NCI-H1417 (cell line): ENCODE measurements at places on chromosomes 1 and 21.

- no peak for DNase-seq
Observed at GRCh38 chr1:47769295-47769694, 227.9 kb downstream of the TRABD2B start.

DNA sequence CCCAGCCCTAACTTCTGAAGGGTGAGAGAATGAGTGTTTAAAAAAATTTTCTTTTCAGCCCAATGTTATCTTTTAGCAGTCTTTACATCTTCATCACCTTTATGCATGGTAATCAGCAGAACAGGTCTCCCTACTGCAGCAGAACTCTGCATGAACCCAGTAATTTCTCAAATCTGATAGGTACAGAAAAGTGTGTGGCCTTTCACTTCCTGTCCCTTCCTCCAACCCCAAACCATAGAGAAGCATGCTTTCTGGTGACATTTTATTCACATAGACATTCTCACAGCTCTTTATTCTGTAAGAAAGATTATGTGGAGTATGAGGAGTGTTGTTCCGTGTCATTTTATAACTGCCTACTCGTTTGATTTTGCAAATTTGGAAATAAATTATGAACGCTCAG is 68.6 kb downstream of the RPAP2 start:
- no peak for DNase-seq

- DNase-seq = no peak
Observed at GRCh38 chr1:110428946-110429345, 21.5 kb upstream of the LAMTOR5 start.

- no peak for DNase-seq
Observed at GRCh38 chr1:192756314-192756713, 52.5 kb upstream of the RGS2 start.

- no peak for DNase-seq
Observed at GRCh38 chr21:43985690-43986251, 26.3 kb upstream of the TRAPPC10 start.

- DNase-seq = no peak
Observed at GRCh38 chr1:35745124-35745730, 24.6 kb downstream of the CLSPN start.

DNA sequence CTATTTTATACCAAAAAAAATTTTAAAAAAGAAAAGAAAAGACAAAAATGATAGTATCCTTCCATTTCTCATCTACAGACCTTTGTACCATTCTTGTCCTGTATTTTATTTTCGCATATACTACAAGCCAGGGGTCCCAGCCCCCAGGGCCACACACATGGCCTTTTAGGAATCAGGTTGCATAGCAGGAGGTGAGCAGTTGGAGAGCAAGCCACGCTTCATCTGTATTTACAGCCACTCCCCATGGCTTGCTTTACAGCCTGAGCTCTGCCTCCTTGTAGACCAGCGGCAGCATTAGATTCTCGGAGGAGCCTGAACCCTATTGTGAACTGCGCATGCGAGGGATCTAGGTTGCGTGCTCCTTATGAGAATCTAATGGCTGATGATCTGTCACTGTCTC is 39.8 kb downstream of the RASSF5 start:
- DNase-seq = no peak

GRCh38 chr1:38029081-38029681 is 16.6 kb downstream of the UTP11 start:
- DNase-seq = peak; percentile 80

- DNase-seq = no peak
Observed at GRCh38 chr1:33258788-33259274, 2.5 kb downstream of the ZNF362 start.

DNA sequence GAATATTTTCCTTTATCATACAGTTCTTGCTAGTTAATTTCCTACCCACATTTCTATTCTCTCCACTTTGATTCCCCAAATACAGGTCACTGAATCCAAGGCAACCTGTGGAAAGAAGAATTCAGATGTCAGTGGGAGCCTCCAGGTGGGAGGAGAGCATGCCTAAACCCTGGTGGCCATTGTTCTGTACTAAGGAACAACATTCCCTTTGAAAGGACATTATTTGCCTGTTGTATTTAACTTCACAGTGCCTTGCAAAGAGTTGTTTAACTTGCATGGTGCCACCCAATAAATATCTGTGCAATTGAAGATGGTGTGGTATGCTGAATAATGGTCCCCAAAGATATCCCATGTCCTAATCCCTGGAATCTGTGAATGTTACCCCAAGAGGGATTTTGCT is 21.3 kb downstream of the NPHS2 start:
- no peak for DNase-seq

DNA sequence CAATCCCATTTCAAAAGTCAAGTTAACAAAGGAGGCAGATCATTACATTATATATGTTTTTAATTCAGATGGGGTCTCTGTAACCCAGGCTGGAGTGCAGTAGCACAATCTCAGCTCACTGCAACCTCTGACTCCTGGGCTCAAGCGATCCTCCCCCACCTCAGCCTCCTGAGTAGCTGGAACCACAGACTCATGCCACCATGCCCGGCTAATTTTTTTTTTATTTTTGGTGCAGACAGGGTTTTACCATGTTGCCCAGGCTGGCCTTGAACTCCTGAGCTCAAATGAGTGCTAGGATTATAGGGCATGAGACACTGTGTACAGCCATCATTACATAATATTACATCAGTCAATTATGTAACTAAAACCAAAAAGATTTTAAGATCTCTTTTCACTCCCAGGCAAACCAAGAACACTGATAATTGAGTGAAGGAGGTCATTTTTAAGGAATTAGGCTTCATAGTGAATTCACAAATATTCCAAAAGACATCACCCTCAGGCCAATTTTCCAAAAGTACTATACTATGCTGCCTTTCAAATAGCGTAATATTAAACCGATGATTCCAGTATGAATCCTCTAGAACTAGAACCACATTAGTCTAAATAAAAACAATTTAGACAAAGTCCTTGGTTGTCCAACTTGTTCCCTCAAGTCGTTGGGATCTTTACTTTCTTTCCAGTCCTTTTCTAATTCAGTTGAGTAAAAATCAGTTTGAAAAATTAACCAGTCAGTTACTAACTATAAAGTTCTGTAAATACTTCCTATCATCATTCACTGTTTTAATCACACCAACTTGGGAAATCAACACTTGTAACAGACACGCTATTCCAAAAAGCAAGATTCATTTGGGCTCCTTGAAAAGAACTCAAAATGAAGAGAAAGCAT is 16.1 kb downstream of the TOMM20 start:
- DNase-seq = no peak

DNA sequence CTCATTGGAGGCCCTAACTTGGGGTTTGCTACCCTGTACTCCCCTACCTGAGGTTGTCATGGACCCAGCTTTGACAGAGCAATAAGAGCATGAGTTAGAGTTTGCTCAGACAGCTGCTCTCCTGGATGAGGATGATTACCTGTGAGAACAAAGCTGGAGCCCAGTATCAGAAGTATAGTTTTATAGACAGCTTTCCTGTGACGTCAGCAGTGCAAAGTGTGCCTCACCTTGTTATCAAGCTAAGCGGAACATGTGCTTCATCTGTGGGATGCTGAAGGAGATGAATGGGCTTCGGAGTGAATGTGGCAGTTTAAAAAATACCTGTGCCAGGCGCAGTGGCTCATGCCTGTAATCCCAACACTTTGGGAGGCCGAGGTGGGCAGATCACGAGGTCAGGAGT is 5.4 kb upstream of the WDR47 start:
- DNase-seq = no peak

- DNase-seq = no peak
Observed at GRCh38 chr21:33495743-33496142, 4.2 kb upstream of the DNAJC28 start.

GRCh38 chr1:25232866-25233784 is 823 bp upstream of the SYF2 start:
- DNase-seq = peak; percentile 64

DNA sequence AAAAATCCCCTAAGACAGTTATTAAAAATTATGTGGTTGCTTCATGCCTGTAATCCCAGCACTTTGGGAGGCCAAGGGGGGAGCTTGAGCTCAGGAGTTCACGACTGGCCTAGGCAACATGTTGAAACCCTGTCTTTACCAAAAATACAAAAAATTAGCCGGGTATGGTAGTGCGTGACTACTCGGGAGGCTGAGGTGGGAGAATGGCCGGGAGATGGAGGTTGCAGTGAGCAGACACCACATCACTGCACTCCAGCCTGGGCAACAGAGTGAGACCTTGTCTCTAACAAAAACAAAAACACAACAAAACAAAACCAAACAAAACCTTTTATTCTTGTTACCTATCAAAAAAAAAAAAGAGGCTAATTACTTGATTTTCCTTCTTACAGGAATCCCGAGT is 2.1 kb downstream of the ELK4 start:
- no peak for DNase-seq
